Activated T-cell treated with anti-CD3 and anti-CD28 coated beads for 1 hour (primary cell): ENCODE measurements at places on chromosomes 11 and 22.

- no peak for DNase-seq
Measured at GRCh38 chr22:38724926-38725571, 19.3 kb downstream of the GTPBP1 start.

DNA sequence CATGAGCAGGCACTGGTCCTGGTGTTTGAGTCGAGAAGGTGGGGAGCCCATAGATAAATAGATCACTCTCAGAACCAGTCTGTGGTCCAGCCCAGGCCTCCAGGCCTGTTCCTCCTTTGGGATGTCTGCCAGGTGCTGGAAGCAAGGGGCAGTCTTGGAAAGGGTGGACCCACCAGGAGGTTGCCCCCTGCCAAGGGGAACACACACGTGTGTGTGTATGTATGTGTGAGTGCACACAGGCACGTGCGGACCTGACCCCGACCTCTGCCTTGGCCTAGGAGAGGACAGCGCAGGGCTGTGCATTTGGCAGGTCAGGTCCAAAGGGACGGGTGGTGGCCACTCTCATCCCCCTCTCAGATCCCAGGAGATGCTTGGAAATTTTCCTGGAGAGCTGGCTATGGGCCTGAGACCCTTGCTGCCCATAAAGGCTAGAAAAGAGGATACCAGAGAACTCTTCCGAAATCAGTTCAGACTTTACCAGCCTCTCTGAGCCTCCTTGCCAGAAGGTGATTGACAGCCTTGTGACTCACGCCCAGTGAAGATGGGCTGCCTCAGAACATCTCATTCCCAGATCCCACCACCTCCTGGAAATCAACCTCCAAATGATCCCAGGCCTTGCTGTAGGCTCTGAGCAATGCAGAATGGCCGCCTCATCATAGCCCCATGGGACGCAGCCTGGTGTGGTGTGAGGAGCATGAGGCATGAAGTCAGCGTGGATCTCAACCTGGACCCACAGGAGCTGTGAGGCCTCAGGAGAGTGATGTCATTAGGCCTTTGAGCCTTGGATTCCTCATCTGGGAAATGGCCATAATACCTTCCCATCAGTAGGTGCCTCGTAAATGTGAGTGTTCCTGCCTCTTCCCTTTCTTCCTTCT lies 24.0 kb upstream of the CREB3L1 start:
- no peak for DNase-seq

DNA sequence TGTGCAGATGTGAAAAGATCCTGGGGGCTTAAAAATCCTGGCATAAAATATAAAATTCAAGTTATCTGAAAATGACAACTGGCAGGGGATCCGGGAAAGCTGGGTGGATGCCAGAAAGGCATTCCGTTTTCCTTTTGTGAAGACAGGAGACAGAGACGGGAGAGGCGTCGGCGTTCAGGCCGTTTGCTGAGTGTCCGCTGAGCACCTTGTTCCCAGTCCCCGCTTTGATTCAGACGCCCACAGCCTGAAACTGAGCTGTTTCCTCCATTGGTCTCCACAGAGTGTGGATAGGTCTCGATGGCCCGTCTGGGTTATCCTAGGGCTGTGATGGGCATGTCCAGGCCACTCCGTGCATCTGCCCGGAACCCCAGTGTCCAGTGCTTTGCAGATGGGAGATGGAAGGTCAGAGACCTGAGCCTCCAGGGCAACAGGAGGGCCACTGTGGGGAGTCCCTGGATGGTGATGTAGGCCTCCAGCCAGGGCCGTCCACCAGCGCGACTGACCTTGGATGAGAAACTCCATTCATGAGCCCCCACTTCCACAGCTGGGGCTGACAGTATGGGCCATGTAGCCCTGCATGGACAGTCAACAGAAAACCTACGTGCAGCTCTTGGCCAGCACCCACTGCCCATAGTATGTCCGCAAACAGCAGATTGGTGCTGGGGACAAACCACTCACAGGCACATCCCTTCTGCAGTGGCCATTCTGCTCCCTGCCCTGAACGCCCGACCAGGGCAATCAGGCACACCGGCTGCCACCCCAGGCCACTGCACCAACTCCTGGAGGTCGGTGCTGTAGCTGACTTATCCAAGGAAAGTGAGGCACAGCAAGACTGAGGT lies 11.6 kb downstream of the MRGPRF start:
- DNase-seq = no peak

- no peak for DNase-seq
Measured at GRCh38 chr11:68479390-68479789, 18.8 kb downstream of the PPP6R3 start.

DNA sequence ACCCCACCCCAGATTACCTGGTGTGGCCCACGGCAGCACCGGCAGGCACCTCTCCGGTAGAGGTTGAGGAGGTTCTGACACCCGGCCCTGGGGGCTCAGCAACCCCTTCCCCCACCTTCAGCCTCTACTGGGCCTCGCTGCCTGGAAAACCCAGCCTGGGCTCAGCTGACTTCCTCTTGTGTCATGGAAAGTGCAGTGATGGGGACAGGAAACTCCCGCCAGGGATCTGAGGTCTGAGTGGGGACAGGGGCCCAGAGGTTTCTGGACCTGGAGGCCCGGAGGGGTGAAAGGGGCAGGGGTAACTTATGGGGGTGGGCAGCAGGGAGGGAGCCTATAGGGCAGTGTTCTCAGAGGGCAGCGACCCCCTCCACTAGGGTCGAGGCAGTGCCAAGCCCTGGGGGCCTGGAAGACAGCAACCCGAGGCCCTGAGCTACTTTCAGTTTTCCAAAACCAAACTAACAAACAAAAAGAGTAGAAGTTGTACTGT lies 10.0 kb upstream of the CD5 start:
- peak; percentile 35 for DNase-seq

GRCh38 chr11:108224366-108224765 lies 1.5 kb downstream of the ATM start:
- DNase-seq = no peak

GRCh38 chr11:108206969-108207682 lies 15.3 kb downstream of the NPAT start:
- no peak for DNase-seq

- no peak for DNase-seq
Measured at GRCh38 chr11:88288560-88288959, 49.0 kb downstream of the CTSC start.

DNA sequence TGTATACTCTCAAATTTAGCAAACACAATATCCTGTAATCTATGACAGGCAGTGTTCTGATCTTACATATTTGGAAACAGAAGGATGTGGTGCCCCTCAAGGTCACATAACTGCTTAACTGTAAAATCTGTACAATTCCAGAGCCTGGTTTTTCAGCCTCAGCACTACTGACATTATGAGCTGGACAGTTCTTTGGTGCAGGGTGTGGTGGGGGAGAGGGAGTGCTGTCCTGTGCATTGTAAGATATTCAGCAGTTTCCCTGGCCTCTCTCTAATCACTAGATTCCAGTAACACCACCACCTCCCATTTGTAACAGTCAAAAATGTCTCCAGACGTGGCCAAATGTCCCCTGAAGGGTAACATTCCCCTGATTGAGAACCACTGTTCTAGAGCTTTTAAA lies 1.8 kb upstream of the OR5B21 start:
- no peak for DNase-seq

- no peak for DNase-seq
Measured at GRCh38 chr22:19473578-19473977, 5.4 kb downstream of the UFD1 start.

- peak; percentile 74 for DNase-seq
Measured at GRCh38 chr22:49929211-49929979, 11.0 kb downstream of the CRELD2 start.

DNA sequence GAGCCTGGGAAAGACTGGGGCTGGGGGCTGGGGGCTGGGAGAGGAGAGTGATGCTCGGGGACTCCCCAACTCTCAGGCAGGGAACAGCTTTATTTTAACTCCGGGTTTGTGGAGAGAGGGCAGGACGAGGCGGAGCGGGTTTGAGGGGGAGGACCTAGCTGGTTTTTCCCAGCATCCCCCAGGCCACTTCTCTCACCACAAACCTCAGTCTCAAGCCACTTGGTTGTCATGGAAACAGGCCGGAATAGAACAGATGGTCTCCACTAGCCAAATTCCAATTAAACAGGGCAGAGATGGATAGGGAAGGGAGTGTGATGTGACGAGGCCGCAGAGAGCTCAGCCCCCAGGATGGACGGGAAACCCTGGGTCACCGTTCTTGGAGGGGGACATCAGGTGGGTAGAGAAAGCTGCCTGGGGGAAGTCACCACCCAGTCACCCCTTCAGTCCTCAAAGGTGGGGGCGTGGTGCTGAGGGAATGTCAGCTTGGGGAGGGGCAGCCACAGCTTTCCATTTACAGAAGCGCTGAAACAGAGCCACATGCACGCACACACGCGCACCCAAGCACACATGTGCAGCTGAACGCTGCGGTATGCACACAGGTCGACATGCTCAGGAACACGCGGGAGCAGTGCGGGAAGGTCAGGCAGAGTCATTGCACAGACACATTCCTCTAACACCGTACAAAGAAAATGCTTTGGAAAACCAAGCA lies 19.2 kb downstream of the NECTIN1 start:
- DNase-seq = no peak

GRCh38 chr11:36774603-36775002 lies 176.6 kb upstream of the RAG2 start:
- DNase-seq = no peak

DNA sequence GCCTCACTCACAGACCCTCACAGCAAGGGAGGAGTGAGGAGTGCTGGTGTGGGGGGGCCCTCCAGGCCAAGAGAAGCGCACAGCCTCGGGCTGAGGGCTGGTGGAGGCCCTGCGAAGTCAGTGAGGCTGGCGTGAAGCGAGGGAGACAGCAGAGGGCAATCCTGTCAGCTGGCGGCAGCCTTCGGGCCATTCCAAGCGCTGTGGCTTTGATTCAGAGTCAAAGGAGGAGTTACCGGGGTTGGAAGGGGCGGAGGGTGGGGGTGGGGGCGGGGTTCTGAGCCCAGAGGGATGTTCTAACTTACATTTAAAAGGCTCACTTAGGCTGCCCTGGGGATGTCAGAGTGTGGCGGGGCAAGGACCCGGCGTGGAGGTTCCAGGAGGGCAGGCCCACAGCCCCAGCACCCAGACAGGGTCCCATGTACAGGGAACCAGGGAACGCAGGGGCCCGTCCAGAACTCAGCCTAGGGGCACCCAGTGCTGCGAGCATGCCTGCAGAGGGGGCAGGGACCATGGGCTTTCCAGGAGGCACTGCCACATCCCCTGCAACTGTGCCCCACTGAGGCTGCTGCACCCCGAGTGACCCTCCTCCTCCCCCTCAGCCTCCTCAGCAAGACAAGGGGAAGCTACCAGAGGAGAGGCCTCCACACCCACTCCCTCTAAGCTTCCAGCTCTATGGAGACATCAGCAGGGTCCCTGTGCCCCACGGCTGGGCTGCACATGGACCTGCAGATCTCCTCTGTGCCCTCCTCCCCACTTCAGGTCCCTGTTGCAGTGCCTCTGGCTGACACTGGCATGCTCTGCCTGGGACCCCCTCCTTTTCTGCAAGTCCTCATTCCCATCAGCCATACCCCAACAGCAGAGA lies 39.7 kb upstream of the TTLL12 start:
- no peak for DNase-seq

- no peak for DNase-seq
Measured at GRCh38 chr11:133202816-133203215, 329.5 kb downstream of the OPCML start.

GRCh38 chr11:23961503-23962338 lies 535.1 kb upstream of the LUZP2 start:
- no peak for DNase-seq

DNA sequence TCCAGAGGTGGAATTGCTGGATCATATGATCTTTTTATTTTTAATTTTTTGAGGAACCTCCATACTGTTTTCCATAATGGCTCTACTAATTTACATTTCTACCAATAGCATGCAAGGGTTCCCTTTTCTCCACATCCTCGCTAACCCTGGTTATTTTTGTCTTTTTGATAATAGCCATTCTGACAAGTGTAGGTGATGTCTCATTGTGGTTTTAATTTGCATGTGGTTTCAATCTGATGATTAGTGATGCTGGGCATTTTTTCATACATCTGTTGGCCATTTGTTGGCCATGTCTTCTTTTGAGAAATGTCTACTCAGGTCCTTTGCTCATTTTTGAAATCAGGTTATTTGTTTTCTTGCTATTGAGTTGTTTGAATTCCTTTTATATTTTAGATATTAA lies 15.4 kb upstream of the OR4D5 start:
- DNase-seq = no peak

DNA sequence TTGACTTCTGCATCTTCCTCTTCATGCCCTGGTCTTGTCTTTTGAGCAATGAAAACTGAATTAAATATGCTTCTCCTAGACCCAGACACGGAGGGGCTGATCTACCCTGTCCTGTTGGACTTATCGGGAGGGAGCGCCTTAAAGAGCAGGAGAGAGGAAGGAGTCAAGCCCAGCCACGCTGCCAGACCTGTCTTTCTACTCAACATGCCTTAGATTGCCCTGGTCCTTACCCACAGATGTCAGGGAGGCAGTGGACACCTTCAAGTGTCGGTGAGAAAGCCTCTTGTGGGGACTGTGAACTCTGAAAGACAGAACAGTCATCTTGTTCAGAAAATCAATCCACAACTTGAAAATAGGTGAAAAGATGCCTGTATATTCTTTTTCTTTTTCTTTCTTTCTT lies 61.8 kb downstream of the IRAG1 start:
- DNase-seq = no peak

DNA sequence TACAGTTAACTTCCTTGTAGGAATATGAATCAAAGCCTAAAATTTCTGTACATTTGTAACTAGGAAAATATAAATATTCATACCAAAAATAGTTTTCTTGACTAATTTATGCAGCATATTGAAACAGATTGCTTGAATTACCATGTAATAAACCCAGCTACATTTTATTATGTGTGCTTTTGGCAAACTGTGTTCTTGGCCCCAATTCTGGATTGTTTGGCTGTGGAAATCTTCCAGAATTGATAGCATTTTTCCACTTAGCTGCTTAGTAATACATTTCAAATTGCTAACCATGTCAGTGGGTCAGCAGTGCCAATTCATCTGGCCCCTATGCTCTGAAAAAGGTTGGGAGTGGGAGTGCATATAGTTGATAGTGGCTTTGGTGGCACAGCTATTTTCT lies 32.3 kb downstream of the PDHX start:
- DNase-seq = no peak

GRCh38 chr22:19845054-19845722 lies 9.5 kb downstream of the GNB1L start:
- DNase-seq = no peak

DNA sequence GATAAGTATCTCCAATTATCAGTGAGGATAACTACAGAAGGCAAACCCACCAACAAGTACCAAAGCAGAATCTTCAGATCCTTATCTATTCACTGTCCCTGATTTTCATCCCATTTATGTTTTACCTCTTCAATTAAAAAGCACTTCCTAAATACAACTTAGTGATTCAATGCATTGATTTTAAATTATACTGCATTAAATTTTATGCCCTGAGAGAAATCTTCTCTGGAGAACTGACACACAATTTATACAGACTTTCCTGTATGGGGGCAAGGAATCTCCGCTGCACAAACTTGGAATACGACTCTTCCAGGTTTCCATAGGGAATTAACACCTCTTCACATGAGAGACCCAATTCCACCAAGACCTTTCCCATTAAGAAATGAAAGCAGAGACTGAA lies at the start of gene OR10A3:
TSS of gene OR10A3 (minus strand) at position 101 of the 400 bp plus-strand sequence. CDS start 2,188 bp downstream, outside the sequence.
- no peak for DNase-seq

DNA sequence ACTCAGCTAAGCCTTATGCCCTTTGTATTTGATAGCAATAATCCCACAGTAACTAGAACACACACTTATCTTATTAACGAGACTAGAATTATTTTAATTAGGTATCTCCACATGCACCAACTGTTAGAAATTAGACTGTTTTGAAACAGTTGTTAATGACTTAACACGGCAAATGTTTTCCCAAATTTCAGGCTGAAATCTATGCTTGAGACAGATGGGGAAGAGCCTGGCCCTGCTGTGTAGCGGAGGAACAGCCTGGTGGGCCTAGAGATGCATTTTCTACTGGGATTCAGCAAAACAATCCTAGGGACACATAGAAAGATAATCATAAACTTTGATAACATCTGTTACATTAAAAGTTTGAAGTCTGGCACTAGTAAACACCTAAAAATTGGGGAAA lies 273.4 kb downstream of the TTC28 start:
- DNase-seq = no peak
